Stimulated activated CD4-positive, alpha-beta T cell treated with anti-CD3 and anti-CD28 coated beads, Interleukin-1b, Interleukin-23, amount 100 ng/mL, for 4 hours (primary cell): ENCODE measurements at places on chromosomes 1 and 21.

GRCh38 chr1:11764115-11764514 lies 2.1 kb downstream of the C1orf167 start:
- no peak for DNase-seq

DNA sequence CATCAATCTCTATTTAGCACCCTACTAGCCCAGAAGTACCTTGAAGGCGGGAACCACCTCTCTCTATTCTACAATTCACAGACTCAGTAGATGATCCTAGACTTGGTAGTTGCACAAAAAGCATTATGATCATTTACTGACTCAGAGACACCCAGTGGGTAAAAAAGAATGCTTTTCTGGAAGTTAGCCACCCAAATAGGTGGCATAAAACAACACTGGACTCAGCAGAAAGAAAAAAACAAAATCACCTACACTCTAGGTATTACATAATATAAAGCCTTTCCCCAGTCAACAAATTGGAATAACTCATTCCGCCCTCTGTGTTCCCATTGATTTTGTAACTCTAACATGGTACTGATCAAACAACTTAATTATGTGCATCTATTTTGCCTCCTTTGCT lies 126.3 kb downstream of the PTPN14 start:
- DNase-seq = no peak

DNA sequence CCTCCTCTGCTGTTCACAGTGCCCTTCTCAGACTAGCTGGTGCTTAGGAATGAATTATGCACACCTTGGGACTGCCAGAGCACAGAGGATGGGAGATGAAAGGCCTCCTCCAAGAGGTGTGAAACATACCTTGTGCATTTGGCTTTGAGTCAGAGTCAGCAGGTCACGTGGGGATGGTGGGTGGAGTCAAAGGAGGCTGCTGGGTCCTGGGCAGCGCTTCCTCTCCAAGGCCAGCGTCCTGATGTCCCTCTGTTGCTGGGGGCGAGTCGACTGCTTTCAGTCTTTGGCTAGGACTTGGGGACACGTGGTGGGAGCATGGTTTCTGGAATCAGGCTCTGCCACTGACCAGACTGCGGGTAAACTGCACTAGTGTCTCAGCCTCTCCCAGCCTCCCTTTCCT lies 91.2 kb downstream of the AJAP1 start:
- DNase-seq = no peak

GRCh38 chr21:15743593-15743992 lies 13.8 kb downstream of the USP25 start:
- DNase-seq = no peak

DNA sequence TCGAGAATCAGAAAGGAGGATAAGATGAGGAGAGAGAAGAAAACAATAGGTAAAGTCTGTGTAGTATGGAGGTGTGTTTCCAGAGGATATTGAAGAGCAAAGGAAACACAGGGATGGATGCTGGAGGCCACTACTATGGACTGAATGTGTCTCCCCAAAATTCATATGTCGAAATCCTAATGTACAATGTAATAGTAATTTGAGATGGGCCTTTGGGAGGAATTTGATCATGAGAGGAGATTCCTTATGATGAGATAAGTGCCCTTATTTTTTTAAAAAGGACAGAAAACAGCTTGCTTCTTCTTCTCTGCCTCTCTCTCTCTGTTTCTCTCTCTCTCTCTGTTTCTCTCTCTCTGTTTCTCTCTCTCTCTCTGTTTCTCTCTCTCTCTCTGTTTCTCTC lies 602.2 kb upstream of the ADAMTS5 start:
- DNase-seq = no peak

GRCh38 chr1:225559326-225559725 lies 93.6 kb downstream of the ENAH start:
- DNase-seq = no peak

DNA sequence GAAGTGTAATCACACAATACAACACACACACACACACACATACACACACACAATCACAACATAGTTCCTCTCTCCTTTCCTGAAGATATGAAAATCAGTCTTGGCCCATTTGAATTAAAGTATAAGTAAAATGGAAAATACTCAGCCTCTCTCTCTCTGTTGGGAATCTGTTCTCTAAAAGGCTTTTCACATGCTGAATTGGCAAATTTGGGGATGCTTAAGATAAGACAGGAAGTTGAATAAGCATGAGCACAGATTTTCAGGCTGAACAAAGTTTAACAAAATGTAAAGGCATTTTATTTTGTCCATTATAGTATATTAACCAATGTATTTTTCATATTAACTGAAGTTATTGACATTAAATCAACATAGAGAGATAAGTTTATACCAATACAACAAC lies 23.7 kb upstream of the FMO2 start:
- DNase-seq = no peak

- no peak for DNase-seq
Observed at GRCh38 chr1:67230539-67230938, 64.3 kb downstream of the IL23R start.

- DNase-seq = no peak
Observed at GRCh38 chr1:185375583-185375982, 58.5 kb upstream of the IVNS1ABP start.

GRCh38 chr1:37471345-37472231 lies 2.8 kb upstream of the ZC3H12A start:
- DNase-seq = no peak

- no peak for DNase-seq
Observed at GRCh38 chr1:57238233-57238781, 185.6 kb downstream of the DAB1 start.

DNA sequence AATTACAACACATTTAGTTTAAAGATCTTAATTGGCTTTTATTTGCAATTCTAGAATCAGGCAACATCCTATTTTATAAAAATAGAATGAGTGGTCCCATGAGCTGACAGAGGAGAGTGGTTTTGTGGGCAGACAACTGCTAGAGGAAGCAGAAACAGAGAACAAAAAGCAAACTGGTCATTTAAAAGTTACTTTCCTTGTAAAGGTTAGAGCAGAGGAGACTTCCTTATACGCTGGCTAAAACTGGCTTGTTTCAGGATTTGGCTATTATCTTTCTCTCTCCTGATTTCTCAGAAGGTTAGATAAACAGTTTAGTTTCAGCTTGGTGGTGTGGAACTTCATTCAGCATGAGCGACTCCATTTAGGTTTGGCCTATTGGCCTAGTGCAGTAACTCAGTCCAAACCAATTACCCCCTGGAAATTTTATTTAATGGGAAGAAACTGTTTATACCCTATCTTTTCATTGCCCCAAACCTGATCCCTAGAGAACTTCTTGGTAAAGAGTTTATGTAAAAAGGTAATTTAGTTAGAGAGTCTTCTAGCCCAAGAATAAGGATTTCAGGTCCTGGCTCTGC lies 32.2 kb upstream of the IL20 start:
- DNase-seq = no peak

DNA sequence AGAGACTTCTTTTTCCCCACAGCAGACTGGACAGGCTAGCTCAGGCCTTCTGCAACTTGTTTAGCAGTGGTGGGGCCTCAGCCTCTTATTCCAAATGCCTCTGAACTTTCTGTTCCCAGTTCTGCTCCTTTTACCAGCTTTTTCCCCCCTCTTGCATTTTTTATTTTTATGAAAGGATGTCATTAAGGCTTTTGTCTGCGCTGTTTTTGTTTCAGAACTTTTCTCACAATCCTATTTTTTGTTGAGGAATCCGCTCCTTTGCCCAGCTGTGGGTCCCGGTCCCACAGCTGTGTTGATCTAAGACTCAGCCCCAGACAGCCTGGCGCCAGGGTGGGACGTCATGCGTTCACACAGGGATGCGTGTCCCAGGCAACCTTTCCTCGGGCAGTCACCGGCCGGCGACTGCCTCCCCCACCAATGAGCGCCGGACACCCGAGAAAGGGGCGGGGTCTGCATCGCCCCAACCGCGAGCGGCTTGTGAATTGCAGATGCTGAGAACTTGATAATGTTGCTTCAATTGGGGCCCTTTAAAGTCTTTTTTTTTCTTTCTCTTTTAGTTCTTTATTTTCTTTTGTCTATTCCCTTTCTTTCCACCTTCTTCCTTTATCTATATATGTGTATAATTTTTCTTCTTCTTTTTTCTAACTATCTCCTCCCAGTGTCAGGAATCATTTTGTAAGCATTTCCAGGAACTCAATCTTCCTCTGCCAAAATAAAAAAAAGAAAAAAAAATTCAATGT lies 3.0 kb upstream of the ID3 start:
- DNase-seq = no peak

- no peak for DNase-seq
Observed at GRCh38 chr1:231068762-231069161, 28.7 kb upstream of the FAM89A start.

- DNase-seq = no peak
Observed at GRCh38 chr1:180145446-180145845, 9.2 kb upstream of the QSOX1 start.

DNA sequence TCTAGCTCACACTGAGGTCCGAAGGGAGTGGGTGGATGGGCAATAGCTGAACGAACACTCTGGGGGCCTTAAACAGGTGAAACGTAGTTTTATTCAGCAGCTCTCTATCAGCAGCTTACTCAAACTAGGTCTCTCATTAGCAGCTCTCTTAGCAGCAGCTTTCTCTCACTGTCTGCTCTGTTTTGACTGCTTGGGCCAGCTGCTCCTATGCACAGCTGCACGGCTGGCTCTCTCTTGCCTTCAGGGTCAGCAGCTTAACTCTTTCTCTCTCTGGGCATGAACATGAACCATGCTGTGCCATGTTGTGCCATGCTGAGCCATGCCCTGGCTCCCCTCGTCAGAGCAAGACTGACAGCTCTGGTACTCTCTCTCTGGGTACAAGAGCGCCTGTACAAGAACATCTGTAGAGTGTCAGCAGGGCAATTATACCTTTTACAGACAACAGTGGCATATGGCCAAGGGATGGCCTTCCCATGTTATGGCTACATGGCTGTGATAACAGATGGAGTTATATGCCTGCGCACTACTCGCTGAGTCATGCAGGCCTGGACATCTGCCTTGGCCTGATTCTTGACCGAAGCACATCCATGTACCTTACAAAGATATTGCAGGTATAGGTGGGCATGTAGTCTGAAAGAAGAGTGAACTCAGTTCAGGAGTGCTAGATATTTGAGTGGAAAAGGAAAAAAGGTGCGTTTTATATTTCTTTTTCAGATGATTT lies 152.4 kb downstream of the LEPR start:
- DNase-seq = no peak
